ENCODE measurements at places on chromosomes 3 and 15. TPM values are rescaled to one million over a fixed set of nuclear protein-coding genes. Genes with fewer than 3 reads are reported as not detected.

GRCh38 chr3:124653797-124654469, 76.3 kb upstream of the UMPS start:
- DNase-seq: no peak

DNA sequence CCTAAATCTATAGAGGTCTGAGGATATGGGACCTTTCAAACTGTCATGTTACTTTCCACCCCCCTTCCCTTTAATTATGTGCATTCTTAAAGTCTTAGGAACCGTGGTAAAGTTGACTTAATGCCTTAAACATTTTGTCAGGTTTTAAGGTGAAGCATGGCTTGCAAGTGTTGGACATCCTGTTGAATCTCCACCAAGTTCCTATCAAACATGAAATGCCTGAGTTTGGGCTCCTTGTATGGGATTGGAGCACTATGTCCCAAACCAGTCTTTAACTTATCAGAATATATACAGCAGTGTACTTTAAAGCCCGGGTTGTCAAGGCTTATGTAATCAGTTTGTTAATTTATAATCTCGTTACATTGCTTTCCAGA, 1.1 kb downstream of the SNRK start:
- no peak for DNase-seq

DNA sequence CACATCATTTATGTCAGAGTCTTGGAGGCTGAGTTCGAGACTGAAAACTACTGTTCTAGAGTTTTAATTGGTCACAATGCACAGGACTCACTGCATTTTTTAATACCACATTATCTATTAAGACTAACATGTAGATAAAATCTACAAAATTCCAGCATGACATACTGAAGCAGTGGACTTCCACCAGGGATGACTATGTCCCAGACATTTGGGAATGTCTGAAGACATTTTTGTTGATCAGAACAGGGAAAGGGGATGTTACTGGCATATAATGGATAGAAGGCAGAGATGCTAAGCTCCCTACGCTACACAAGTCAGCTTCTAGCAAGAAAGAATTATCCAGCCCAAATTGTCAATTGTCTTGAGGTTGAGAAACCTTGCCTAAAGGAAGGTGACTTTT, 419.0 kb upstream of the TGFBR2 start:
- DNase-seq: no peak

DNA sequence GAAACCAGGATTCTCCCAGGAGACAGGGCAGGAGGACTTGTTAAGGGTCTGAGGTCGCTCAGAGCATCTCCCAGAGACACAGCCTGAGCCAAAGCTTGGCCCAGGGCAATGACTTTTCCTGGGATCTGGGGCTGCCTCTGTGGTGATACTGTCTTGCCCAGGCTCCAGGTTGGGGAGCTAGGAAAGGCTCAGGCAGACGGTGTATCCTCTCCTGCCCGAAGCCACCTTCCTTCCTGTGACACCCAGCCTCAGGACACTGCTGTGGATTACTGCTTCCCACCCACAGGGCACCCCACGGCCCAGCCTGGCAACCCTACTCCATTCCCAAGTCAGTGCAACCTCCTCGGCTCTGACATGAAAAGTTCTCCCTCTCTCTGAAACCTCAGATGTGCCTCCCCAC, 31.9 kb downstream of the SCN5A start:
- DNase-seq: no peak

THRB gene
- 65.6 TPM for total RNA-seq

GRCh38 chr3:171115667-171116066, 89.1 kb upstream of the SLC2A2 start:
- DNase-seq: no peak

- no peak for DNase-seq
Observed at GRCh38 chr3:146650691-146651442, 45.7 kb upstream of the PLSCR5 start.

GRCh38 chr3:66639809-66640356, 139.1 kb upstream of the LRIG1 start:
- no peak for DNase-seq

DNA sequence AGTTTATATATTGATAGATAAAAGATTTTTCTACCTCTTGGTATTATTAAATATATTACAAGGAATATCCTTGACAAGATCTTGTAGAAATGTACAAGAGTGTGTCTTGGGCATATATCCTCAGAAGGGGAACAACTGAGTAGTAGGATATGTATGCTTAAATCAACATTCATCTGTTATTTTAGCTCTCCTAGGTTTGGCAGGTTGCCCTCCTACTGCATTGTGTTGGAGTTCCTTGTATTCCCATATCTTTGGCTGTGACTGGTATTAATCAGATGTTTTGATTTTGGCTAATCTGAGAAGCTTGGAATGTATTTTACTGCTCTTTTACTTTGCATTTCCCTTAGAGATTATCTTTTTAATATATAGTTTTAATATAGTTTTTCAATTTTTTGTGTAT, 4.6 kb downstream of the MYRIP start:
- DNase-seq: no peak

HMCES gene
- total RNA-seq: 23.9 TPM

DNA sequence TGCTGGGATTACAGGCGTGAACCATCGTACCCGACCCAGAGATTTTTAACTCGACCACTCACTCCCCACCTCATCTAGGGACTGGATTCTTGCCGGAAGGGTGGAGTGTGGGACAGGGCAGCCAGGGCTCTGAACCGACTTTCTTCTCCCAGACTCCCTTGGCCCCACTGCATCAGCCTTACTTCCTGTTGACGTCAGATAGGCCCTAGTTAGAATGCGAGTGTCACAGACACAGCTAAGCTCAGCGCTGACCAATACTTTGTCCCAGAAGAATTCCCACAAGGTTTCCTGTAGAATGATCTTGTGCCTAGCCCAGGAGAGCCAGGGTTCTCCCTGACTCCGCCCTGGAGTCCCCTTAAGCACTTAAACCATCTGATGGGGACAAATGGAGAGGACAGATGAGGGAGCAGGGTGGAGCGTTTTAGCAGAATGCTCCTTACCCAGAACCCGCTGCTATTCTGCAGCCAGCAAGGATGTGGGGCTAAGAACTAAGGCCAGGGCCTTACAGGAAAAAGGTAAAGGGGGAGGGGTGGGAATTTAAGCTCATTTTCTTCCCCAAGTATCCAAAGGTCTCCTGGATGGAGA, 5.8 kb upstream of the TUSC2 start:
- no peak for DNase-seq

GRCh38 chr3:177061369-177061768, 135.9 kb downstream of the TBL1XR1 start:
- DNase-seq: no peak

DNA sequence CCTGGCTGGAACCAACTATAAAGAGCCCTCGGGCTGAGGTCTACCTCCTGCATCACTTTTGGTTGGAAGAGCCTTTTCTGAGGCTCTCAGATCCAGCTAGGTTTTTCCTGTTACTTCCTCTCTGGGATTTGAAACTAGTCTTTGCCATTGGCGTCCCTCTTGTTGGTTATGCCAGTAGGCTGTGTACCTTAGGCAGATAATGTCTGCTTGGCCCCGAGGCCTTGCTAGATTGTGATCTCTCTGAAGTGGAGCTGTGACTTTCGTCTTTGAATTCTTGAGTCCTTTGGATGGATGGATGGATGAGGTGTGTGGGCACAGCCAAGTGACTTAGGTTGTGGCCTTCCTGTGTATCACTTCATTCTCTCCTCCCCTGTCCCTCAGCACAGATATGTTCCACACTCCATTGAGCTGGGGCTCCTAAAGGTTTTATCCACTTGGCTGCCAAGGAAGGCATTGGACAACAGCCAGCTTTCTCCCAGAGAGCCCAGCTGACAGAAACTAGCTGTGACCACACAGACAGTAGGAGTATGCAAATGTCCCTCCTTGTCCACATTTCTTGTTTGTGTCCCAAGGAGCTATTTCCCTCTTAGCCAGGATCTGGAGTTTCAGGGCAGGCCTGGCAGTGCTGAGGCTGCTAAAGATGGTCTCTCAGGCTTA, 7.9 kb upstream of the DNAJC17 start:
- DNase-seq: no peak

DNA sequence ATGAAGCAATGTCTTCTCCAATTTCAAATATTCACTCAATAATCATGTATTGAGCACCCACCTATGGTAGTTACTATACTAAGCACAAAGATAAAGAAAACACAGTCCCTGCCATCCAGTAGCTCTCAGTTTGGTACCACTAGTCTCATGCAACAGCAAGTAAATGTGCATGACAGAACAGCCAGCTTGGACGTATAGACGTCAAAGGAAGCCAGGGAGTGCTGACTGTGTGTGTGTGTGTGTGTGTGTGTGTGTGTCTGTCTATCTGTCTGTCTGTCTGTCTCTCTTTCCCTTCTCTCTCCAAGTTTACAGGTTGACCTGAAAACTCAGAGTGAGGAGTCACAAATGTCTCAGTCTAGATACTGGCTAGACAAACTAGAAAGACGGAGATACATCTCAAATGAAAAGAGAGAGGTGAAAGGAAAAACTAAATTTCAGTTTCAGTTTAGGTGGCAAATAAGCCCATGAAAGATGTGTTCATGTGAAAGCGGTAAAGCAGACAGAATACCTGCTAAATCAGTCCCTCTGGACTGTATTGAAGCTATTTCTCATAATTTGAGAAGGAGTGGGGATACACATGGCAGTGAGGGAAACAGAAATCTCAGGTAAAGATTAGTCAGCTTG, 141.1 kb upstream of the PTPRG start:
- DNase-seq: no peak

CTXND1 gene
- not detected for total RNA-seq

EXD1 gene
- total RNA-seq: not detected

- no peak for DNase-seq
Observed at GRCh38 chr3:145735631-145736030, 425.4 kb downstream of the PLOD2 start.

DNA sequence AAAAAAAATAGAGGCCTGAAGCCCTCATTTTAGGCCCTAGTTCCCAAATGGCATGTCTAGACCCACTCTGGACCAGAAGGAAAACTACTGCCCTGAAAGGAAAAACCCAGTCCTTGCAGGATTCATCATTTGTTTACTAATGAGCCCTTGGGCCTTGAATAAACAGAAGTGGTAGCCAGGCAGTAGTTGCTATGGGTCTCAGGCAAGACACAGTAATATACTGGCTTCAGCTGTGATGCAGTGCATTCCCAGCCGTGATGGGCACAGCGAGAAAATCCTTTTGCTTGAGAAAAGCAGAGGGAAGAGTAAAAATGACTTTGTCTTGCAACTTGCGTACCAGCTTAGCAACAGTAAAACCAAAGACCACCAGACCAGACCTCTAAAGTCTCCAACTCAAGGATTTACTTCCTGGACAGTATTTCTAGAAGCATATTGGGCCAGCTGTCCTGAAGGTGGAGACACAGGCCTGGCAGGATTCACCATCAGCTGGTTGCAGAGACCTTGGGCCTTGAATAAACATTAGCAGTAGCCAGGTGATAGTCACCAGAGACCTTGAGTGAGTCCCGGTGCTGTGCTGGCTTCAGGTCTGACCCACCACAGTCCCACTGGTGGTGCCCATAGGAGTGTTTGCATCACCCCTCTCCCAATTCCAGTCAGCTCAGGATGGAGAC, 208.3 kb upstream of the SLITRK3 start:
- no peak for DNase-seq

CCNB2 gene
- total RNA-seq: 0.54 TPM

ZBED2 gene
- total RNA-seq: not detected

DNA sequence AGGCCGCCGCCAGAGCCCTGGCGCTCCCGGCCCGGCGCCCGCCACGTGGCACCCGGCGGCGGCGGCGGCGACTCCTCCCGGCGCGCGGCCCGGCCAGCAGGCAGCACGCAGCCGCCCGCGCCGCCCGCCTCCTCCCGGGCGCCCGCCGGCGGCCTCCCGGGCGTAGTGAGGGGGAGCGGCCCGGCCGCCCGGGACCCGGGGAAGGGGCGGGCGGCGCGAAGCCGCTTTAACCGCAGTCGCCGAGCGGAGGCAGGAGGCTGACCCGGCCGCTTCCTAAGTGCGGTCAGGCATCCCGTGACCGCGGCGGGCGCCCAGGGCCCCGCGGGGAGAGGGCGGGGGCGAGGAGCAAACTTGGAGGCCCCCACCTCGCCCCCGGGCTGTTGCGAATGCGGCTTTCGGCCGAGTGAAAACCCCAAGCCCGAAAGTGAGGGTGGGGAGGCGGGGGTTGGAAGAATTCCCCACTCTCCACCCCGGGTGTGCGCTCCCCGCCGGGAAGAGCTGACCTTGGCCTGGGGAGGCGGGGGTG, 1.7 kb upstream of the HES1 start:
- no peak for DNase-seq

TP63 gene
- 0.42 TPM for total RNA-seq

- no peak for DNase-seq
Observed at GRCh38 chr15:46672041-46672440, 1037.2 kb downstream of the SQOR start.

GNAT1 gene
- 0.54 TPM for total RNA-seq

- DNase-seq: no peak
Observed at GRCh38 chr15:99718421-99718820, 14.8 kb downstream of the LYSMD4 start.

GRCh38 chr15:78619022-78619950, 1.5 kb downstream of the CHRNA3 start:
- DNase-seq: no peak

DNA sequence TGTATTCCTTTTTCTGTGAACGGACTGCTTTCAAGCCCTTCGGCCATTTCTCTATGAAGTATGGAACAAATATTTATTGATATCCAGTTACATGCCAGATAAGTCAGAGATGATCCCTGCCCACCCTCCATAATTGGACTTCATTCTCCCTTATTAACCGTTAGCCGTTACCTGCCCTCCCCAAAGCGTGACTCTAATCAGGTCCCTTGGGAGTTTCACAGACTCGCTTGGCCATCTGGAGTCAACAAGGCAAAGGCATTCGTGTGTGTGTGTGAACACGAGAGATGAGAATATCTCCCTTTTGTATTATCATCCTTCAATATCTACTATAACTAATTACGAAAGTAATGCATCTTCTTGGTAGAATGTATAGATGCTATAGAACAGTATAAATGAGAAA, 314.5 kb downstream of the TLE3 start:
- no peak for DNase-seq

SLC24A1 gene
- total RNA-seq: 6.1 TPM

DNA sequence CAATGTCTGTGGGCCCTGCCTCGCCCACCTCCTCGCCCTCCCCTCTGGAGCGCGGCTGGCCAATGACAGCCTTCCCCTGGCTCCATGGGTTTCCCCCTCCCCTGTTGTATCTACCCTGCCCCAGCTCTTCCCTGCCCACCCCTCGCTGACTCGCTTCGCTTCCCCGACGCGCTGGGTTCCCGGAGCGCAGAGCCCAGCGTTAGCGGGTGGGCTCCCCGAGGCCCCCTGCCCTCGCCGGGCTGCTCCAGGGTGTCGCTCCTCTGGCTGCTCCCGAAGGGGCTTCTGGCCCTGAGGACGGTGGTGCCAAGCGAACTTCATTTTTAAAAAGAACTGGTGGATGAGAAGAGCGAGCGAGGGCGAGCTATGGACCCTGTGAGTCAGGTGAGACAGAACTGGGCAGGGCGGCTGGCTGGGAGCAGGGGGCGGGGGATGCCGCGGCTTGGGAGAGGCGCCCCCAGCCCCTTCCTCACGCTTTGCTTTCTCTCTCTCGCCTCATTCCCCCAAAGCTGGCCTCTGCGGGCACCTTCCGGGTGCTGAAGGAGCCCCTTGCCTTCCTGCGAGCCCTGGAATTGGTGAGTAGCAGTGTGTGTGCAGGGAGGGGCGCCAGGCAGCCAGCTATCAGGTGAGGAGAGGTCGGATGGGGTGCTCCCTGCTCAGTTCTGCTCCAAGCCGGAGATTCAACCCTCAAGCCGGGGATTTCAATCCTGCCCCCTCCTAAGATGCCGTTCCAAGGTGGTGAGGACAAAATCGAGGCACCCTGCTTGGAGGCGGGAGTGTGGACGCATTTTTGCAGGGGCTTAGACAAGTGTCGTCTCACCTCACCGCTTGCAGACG, at the start of gene SYNPR:
Gene SYNPR (plus strand): TSS at position 138 of the 834 bp plus-strand sequence.
- DNase-seq: no peak

Measured in thoracic aorta (tissue), 2 donors.